ENCODE measurements at places on chromosomes 13 and 19.

DNA sequence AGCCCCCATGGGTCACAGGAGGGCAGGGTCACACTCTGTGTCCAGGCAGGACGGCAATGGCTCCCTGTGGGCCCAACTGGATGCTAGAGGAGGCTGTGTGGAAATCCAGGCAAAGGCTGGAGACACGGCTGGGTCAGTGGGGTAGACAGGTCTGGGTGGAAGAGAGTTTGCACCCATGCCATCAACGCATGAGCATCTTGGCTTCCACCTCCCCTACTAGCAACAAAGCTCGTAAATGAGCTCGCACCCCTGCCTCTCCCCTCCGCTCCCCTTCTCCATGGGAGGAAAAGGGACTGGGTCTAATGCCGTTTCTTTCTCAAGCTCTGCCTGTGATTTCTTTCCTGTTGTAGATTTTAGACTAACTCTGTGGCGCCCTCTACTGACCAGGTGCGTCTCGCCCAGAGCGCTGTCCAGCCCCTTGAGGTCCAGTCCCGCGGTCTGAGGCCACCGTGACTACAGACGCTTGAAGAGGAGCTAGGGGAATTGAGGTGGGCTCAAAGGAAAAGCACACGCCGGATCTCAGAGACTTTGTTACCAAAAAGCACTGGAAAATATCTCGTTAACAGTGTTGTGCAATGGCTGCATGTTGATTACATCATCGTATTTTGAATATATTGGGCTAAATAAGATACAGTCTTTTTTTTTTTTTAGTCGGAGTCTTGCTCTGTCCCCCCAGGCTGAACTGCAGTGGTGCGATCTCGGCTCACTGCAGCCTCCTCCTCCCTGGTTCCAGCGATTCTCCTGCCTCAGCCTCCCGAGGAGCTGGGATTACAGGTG, 50.7 kb upstream of the USP29 start:
- no peak for DNase-seq

DNA sequence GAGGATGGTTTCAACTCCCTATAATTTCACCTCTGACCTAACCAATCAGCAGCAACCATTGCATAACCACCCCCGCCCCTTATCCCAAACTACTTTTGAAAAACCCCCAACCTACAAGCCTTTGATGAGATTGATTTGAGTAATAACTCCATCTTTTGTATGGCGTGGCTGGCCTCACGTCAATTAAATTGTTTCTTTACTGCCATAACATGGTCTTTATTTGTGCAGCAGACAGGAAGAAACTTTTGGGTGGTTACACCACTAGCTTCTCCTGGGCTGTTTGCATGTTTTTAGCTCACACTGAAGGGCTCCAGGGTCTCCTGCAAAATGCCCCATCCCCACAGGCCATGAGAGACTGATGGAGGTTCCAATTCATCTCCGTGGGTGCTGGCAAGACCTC, 34.0 kb upstream of the PEG3 start:
- no peak for DNase-seq

- no peak for DNase-seq
Observed at GRCh38 chr19:55491546-55492360, 3.5 kb downstream of the SSC5D start.

DNA sequence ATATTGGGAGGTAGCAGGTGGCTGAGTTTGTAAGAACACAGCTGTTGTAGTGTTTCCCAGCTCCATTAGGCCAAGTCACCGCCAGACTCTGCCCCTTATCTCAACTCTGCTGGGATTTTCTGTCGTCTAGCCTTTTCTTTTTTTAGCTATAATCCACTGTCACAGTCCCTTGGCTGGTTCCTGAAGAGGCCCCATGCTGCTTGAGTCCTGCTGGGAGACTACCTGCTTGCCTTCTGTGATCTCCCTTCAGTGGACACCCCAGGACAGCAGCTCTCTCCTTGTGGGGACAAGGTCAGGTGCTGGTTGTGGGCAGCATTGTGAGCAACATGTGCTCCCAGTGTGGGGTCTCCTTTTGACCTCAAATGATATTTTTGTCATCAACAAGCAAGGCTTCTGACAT, 195.0 kb upstream of the ATXN8OS start:
- DNase-seq, result no peak

- DNase-seq, result no peak
Observed at GRCh38 chr19:46052896-46053295, 12.1 kb upstream of the IGFL4 start.

DNA sequence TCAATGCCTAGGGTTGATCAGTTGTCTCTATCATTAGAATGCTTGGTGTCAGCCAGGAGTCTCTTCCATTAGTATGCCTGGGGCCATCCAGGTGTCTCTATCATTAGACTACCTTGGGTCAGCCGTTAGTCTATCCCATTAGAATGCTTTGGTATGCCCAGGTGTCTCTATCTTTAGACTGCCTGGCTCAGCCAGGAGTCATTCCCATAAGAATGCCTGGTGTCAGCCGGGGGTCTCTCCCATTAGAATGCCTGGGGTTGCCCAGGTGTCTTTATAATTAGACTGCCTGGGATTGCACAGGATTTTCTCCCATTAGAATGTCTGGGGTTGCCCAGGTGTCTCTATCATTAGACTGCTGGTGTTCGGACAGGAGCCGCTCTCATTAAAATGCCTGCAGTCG, 1442.9 kb downstream of the UQCRFS1 start:
- DNase-seq, result no peak

- DNase-seq, result peak; percentile 79
Observed at GRCh38 chr19:3178377-3178972, at the start of gene S1PR4. TSS of gene S1PR4 (plus strand) at chr19:3178769. CDS start at chr19:3178793, 24 bp downstream.

DNA sequence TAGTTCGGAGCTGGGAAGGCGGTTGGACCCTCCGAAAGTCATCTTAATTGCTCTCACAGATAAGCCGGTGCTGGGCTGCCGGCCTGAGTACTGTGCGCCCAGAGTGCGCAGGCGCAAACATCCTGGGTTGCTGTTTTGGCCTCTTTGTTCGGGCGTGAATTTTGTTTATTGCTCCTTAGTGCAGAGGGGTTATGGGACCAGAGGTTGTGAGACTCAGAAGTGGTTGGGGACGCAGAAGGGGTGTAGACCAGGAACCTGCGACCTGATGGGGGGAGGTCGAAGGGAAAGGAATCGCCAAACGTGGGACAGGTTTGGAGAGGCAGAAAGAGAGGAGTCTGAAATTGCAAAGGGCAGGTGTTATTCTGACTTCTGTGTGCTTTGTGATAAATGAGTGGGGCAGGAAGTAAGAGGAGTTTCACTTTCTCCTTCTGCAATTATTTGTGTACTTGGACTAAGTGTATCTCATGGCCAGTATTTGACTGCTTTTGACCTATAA, 607 bp upstream of the ZNF566 start:
- DNase-seq, result no peak

- no peak for DNase-seq
Observed at GRCh38 chr13:84655677-84656076, 773.4 kb upstream of the SLITRK1 start.

DNA sequence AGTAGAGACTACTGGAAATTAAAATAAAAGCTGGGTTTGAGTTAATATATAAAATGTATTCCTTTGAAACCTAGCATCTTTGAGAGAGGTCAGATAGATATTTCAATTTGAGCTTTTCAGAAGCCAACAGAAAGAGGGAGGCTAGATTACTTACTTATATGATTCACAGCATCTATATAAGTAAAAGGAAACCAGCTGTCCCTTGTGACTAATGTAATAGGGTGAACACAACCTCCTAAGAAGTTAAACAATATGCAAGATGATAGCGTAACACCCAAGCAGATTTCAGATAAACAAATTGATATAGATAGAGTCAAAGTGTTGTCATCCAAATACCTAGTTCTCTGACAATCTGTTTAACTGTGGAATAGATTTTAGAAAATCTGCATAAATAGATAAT, 393.5 kb upstream of the GPC6 start:
- no peak for DNase-seq

DNA sequence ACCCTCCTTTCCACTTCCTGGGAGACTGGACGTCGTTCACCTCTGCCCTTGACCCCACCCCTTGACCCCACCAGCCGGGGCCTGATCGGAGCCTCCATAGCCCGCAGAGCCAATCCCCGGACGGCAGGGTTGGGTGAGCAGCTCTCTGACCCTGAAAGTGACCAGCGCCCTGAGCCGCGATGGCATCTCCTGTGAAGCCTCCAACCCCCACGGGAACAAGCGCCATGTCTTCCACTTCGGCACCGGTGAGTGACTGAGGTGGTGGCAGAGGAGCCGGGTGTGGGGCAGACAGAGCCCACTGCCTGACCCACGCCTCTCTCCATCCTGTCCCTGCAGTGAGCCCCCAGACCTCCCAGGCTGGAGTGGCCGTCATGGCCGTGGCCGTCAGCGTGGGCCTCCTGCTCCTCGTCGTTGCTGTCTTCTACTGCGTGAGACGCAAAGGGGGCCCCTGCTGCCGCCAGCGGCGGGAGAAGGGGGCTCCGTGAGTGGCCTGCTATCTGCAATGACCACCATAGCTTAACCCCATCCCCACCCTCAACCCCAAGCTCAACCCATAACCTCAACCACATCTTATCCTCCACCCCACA, 10.4 kb downstream of the BCAM start:
- DNase-seq, result no peak

- no peak for DNase-seq
Observed at GRCh38 chr13:111161601-111162600, 46.8 kb downstream of the ARHGEF7 start.

- no peak for DNase-seq
Observed at GRCh38 chr13:60372141-60372540, 24.9 kb upstream of the TDRD3 start.

GRCh38 chr19:33410915-33411401, 37.4 kb downstream of the CEBPG start:
- no peak for DNase-seq

DNA sequence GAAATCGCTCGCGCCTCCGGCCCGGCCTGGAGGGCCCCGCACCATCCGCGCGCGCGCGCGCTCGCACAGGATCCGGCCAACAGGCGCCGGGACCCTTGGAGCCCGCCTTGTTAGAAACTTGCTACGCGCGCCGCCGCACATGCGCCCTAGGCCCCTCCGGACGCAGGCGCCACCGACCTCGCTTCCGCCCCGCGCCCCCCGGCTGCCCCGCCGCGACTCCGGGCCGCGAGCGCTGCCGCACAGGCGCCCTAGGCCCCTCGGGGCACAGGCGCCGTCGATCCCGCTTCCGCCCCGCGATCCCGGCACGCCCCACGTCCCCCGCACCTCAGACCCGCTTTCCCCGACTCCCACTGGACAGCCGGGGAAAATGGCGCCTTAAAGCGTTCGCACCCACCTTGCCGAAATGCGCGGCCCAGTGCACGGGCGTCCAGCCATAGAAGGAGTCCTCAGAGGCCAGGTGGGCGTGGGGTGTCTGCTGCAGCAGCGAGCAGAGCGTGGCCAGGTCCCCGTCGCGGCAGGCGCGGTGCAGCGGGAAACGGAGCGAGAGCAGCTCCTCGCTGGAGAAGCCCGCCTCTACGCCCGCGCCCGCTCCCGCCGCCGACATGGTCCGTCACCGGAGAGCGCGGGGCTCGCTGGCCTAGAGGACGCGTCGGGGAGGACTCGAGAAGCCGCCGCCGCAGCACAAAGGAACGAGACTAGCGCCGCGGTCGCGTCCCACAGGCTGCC, 375 bp downstream of the ANKRD10 start:
- peak; percentile 88 for DNase-seq

GRCh38 chr13:67961331-67961730, 731.2 kb upstream of the PCDH9 start:
- no peak for DNase-seq

GRCh38 chr19:47735131-47735530, 10.2 kb upstream of the NOP53 start:
- no peak for DNase-seq

DNA sequence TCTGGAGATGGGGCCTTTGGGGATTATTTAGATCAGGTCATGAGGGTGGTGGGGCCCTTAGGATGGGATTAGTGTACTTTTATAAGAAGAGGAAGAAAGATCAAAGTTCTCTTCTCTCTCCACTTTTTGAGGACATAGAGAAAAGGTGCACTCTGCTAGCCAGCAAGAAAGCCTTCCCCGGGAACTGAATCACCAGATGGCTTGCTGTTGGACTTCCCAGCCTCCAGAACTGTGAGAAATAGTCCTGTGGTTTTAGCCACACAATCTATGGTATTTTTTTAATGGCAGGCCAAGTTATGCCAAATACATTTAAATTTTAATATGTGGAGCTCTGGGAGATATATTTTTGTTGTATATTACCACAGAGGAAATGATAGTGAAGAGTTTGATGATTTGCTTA, 385.8 kb downstream of the KLF12 start:
- no peak for DNase-seq

DNA sequence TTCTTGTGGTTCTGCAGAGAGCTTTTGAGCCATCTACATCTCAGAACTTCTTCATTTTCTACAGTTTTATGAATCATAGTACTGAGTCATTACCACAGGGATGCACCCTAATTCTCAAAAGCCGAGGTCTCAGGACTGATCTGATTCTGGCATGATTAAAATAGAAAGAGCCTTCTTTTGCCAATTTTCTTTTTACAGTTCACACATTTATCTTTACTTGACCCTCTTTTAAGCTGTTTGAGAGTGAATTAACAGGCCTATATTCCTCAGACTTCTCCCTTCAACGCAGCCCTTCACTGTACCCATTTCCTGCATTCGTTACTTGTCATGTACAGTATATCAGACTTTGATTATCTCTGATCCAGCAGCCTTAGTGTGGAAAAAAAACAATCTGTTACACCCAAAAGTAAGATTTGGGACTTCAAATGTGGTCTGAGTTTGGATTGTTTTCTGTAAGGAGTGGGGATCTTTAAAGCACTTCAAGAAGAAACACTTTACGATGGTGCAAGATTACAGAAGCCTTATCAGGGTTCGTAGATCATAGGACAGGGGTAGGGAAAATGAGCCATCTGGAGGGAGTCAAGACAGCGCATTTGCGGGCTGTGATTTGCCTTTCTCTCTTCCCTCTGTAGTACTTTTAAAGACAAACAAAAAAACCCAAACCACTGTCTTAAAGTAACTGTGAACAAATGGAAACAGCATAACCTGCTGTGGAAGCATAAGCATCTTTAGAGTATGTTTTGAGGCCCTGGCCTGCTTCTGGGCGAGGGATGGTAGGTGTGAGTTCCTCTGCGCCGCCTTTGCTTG, 15.3 kb upstream of the GPR183 start:
- DNase-seq, result no peak

DNA sequence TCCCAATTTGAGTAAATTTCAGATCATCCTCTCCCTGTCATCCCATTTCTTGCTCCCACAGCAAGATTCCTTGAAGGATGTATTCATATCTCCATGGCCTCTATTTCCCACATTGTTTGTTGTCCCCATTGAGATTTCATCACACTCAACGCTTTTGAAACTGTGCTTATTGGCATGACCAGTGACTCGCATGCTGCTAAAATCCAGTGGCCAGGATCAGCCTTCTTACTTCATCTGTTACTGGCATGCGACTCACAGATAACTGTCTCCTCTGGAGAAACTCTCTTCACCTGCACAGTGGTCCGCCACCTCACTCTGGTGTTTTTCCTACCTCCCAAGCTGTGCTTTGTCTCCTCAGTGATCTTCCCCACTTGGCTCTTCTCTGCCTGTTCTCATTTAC, 95.8 kb downstream of the WASF3 start:
- DNase-seq, result no peak

GRCh38 chr13:111584101-111584672, 263.7 kb downstream of the TEX29 start:
- DNase-seq, result no peak

- DNase-seq, result no peak
Observed at GRCh38 chr19:38707512-38708114, 36.7 kb downstream of the CAPN12 start.
